ENCODE measurements at places on chromosomes 13 and 19.

DNA sequence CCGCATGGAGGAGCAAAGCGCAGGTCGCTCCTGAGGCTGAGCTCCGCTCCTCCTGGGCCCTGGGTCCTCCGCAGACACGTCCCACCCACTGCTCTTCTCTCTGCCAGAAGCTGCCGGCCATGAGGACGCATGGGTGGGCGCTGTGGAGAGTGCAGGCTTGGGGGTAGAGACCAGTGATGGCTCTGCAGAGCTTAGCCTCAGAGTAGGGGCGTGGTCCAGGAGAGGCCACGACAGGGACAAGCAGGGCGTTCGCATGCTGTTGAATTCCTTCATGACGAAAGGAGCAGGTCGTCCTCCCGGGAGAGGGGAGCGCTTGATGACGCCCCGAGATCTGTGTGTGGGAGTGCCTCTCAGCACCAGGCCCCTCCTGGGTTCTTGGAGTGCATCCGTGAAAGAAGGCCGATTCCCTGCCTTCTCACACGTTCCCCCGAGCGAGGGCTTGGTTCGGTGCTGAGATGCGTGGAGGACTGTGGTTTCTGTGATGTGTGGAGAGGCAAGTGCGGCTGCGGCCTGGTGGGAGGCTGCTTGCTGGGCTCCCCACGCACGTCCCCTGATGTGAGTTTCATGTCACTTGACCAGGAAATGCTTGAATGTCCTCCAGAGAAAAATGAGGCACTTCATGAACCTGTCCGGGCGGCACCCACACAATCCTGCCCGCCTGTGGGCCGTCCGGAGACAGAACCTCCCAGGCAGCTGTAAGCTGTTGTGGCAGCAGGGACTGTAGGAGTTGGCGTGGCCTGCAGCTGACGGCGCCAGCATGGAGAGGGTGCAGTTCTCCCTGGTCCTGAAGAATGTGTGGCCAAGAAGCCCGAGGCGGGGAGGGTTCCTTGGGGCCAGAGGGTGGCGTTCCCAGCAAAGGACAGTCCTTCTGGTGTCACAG lies 4.5 kb downstream of the SF3A2 start:
- no peak for DNase-seq

- no peak for DNase-seq
Measured at GRCh38 chr19:2139385-2140137, 11.8 kb downstream of the AP3D1 start.

DNA sequence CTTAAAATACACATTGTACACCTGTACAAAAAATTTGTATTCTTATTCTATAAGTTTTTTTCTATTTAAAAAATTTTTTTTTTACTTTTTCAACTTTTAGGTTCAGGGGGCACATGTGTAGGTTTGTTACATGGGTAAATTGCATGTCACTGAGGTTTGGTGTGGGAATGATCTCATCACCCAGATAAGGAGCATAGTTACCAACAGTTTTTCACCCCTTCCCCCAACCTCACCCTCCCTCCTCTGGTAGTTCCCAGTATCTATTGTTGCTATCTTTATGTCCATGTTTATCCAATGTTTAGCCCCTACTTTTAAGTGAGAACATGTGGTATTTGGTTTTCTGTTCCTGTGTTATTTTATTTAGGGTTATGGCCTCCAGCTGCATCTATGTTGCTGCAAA lies 89.9 kb downstream of the CDK8 start:
- no peak for DNase-seq

DNA sequence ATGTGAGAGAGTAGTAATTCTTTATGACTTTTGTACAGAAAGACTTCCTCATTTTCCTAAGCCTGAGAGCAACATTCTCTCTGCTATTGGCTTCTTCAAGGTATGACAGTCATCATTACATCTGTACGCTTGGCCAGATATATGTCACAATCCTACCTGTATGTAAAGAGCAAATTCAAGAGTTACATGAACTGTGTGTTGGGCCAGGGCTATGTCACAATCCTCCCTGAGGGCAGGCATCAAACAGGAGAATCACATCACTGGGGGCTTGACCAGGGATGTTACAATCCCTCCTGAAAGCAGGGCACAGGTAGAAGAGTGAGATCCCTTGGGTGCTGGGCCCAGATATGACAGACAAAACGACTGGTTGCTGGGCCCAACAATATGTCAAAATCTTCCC lies 9.8 kb upstream of the ZNF724 start:
- DNase-seq = no peak

GRCh38 chr19:3304871-3305423 lies 61.4 kb upstream of the NFIC start:
- peak; percentile 68 for DNase-seq

DNA sequence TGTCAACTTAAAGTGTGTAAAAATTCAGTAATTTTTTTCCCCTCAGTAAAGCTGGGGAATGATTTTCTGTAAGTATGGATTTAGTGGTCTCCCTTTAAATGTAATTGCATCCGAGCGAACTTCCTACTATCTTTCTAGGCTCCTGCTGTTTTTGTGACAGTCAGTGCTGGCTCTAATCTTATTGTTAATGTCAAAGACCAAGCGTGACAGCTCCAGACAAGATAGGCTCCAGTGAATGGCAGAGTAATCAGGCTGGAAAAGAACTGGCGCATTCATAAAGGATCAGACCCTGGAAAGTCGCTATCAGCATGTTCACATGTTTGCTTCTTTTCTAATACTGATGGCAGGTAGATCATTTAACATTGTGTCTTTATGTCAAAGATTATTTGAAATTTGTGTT lies 908.0 kb upstream of the ATXN8OS start:
- no peak for DNase-seq

- no peak for DNase-seq
Measured at GRCh38 chr19:39704181-39705044, at the start of gene LGALS14. Gene LGALS14, plus strand, starts transcription at chr19:39704481. Its CDS starts 48 bp downstream, at chr19:39704529.

Measured in NCI-H2171 (cell line).